Fibroblast of the aortic adventitia (primary cell): ENCODE measurements at places on chromosomes 1 and 21.

DNA sequence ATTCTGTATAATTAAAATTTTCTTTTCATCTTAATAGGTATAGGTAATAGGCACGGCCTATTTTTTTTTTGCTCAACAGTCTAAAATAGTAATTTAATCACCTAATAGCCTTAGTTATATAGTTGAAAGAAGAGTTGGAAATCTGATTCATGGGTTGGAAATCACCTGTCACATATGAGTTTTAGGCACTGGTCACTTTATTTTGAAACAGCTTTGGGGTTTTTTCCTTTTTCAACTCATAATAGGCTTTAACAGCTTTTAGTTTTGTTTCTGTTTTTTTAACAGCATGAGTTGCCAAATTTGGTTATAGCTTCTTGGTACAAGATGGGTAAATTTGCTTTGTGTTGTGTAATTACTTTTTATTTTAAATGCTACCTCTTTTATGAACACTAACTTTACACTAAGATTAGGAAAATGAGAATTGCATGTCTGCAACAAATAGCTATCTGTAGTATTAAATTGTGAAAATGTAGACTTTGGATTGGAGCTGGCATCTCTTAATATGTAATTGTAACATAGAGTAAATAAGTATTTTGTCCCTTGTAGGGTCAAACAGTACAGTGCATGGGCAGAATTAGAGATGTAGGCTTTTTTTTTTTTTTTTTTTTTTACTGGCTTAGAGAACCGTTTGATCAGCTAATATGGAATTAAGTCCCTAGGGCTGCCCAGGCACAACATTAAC is 109.8 kb downstream of the OSBPL9 start:
- DNase-seq = no peak

- DNase-seq = no peak
Measured at GRCh38 chr1:10400013-10400412, 1.1 kb downstream of the PGD start.

DNA sequence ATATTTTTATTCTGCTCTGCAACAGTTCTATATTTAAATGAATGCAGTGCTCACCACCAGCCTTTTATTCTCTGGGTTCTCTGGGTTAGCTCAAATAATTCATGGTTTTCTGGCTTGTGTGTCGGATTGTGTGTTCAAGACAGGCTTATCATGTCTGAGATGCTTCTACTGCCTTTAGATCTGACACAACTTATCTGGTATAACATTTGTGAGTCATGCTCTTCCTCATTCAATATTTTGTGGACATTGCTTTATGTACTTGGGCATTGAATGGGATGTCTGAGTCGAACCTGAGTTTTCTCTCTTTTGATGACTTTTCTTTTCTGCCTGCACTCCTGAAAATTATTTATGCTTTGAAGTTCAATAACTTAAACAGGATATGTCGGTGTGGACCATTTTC is 17.6 kb upstream of the PKP1 start:
- peak; percentile 25 for DNase-seq

- DNase-seq = no peak
Measured at GRCh38 chr1:85952460-85952859, 204.1 kb downstream of the COL24A1 start.

GRCh38 chr1:40050863-40051262 is 10.3 kb downstream of the CAP1 start:
- DNase-seq = no peak

GRCh38 chr1:161216945-161217712 is 2.0 kb downstream of the FCER1G start:
- DNase-seq = peak; percentile 71

DNA sequence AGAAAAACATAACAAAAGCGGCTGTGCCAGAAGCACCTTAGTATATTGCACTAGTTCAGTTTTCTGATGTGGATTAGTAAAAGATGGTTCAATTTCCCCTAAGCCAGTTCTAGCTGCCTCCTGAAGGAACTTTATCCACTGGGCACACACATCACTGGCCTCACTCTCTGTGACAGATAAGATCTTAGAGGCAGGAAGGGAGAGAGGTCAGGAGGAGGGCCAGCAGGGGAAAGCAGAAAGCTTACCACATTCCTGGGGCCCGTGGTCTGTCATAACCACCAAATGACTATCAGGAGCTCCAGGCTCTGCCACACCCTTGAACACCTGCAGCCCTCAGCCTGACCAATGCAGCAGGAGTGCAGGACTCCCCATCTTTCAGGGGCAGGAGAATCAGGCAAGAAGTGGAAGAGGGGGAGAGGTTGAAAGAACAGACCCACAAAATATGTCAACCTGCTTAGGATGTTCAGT is 37.8 kb downstream of the LRRC71 start:
- DNase-seq = no peak

DNA sequence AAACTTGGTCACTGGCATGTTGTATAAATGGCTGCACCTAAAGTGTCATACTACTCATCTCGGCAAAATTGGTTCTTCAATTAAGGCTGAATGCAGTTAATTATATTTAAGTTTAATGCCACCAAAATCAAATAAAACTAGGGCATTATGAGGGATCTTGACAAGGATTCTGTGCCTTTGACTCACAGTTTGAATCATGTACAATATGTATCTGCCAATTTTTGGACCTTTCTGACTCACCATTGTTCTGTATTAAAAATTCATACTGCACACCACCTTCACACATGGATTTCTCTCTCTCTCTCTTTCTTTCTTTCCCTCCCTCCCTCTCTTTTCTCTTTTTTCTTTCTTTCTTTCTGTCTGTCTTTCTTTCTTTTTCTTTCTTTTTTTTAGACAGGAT is 14.1 kb upstream of the STXBP3 start:
- DNase-seq = peak; percentile 59
